ENCODE measurements at places on chromosomes 11 and 22. TPM values are rescaled to one million over a fixed set of nuclear protein-coding genes. Genes with fewer than 3 reads are reported as not detected.

The TTC36 gene
- total RNA-seq = 0.78 TPM

The FUT4 gene
- 5.2 TPM for total RNA-seq

The OR52E8 gene
- total RNA-seq = not detected

The CKAP5 gene
- total RNA-seq = 30.1 TPM

The OR5M8 gene
- not detected for total RNA-seq
